ENCODE measurements at places on chromosomes 2 and 18.

DNA sequence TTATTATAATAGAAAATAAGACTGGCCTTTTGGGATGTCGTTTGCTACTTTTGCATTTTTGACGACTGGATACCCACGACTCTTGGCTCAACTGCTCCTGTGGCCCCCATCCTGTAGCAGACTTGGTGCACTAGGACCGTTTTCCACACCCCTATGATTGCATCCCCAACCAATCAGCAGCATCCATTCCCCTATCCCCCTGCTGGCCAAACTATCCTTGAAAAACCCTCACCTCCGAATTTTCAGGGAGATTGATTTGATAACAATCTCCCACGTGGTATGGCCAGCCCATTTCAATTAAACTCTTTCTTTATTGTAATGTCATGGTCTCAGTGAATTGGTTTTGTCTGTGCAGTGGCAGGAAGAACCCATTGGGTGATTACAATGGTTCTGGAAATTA is 37.9 kb upstream of the TTR start:
- no peak for DNase-seq

GRCh38 chr2:84886791-84887190 is 5.9 kb upstream of the TRABD2A start:
- no peak for DNase-seq

DNA sequence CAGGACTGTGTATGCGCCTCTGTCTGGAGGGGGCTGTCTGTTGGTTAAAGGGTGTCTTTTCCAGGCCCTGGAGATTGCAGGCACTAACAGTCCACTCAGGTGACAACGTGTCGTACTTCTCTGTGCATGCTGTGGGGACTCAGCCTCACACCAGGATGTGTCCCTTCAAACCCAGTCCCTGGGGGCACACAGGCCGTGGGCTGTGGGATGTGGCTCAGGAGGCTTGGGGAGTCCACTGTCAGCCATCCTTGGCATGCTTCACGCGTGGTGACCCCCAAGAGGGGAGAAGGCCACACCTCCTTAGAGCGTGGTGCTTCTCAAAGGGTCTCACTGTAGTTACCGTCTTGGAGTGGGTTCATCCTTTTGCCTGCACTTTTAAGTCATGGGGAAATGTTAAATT is 127.8 kb downstream of the KLHL29 start:
- DNase-seq = no peak

DNA sequence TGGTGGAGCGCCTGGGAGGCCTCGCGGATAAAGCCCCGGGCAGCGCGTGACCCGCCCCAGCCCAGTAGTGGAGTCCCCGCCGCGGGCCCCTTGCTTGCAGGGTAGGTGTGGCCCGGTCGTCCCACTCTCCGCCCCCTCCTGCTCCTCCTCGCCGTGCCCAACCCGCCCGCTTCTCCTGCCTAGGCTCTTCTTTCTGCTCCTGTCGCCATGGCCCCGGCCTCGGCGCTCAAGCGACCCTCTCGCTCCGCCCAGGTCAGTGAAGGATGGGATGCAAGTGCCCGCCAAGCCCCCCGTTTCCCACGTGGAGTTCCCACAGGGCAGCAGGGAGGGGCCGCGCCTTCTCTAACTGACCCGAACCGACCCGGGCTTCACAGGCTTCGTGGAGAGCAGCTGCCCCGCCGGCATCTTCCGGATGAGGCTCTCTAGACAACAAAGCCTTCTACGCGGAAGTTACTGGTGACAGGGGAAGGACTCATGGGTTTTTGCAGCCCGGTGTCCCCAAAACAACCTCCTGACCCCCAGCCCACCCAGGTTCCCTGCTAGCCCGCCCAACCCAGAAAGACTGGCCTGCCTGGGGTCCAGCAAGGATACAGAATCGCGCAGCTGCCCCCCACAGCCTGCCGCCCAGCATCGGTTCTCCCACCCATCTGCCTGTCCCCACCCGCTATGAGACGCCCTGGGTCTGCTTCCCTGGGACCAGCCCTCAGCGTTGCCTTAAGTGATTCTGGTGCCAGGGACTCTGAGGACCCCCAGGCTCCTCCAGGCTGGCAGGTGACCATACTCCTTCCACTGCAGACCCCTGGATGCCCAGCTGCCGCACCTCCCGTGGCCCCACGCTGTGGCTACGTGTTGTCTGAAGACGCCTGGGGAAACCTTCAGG is 32.8 kb downstream of the TTC32 start:
- no peak for DNase-seq

Data from NCI-H2107 (cell line).